Liver (tissue), 10 donors: ENCODE measurements at places on chromosomes 4 and X.

- no peak for DNase-seq
Observed at GRCh38 chr4:138645289-138645688, 370.3 kb upstream of the NOCT start.

DNA sequence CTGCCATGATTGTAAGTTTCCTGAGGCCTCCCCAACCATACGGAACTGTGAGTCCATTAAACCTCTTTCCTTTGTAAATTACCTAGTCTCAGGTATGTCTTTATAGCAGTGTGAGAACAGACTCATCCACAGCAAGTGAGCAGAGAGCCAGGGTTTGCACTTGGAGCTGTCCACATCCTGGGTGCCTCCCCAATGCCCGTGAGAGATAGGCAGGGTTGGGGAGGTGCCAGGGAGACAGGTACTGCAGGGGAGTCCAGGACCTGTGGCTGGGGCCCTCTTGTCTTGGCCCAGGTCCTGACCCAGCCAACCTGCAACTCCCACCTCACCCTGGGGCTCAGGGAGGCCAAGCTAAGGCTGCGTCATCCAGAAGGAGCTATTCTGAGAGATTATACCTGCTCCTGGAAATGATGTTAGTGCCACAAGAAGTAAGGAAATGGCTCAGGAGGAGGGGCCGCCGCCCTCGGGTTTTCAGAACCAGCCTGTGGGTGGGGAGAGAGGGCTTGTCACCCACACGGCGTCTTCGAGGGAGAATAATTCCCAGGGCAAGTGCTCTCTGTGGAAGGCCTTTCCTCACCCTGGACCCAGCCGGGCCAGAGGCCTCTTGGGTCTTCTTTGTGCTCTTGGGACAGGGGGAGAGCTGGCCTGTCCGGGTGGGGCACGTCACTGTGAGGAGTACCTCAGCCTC, 66.5 kb downstream of the ADRA2C start:
- DNase-seq, result no peak

DNA sequence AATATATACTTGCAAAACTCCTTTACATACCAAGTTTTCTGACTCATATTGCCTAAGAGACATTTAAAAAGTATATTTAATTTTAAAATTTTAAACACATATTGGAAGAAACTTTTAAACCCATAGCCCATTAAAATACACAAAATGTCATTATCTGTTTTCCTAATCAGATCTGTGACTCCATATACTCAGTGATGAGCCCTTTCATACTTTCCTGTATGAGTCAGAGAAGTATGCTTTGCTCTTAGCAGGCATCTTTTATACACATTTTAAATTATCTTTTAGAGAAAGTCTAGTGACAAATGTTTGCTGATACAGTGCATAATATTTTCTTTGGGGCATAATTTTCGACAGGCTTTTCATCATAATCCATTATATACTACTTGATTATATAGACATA, 26.4 kb downstream of the SPIN3 start:
- no peak for DNase-seq

DNA sequence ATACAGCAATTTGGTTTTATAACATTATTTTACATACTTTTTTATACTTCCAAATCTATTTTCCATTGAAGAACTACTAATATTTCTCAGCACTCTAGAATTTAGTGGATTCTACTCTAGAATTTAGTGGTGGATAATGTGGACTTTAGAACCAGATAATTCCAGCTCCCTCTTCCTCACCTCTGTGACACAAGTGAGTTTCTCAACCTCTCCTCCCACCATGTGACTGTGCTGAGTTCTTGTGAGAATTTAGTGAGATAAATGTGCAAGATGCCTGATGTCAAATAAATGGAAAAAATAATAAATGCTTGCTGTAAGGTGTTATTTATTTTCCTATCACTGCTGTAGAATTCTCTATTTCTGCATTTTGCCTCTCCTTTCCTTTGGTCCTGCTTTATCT, 107.3 kb downstream of the CPEB2 start:
- no peak for DNase-seq

DNA sequence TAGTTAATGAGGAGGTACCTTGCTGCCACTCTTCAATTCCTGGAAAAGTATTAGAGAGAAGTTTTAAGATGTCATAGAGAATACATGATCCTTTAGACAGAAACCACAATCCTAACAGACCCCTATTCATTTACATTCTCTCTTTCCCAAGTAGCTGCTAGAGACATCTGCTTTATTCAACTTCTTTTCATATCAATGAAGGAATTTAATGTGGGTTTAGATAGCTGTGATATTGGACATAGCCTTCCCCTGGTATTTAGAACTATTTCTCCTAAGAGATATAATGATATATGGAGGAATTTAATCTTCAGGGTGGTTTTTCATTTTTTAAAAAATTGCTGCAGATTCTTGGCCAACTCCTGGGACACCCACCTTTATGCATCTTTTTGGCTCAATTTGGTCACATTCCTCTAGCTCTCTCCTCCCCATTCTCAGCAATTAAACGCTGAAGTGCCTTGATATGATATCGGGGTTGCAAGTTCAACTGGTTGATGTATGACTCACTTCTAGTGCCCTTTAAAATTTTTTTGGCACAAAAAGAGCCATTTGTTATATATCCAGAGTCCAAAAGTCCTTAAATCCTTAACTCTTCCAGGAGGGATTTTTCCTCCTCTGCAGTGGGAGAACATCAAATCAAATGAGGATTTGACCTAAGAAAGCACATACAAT, 57.6 kb downstream of the DOCK11 start:
- DNase-seq, result no peak

GRCh38 chrX:10370976-10371375, 214.2 kb downstream of the CLCN4 start:
- DNase-seq, result no peak

GRCh38 chrX:2521092-2521926, 20.5 kb upstream of the DHRSX start:
- DNase-seq, result no peak

DNA sequence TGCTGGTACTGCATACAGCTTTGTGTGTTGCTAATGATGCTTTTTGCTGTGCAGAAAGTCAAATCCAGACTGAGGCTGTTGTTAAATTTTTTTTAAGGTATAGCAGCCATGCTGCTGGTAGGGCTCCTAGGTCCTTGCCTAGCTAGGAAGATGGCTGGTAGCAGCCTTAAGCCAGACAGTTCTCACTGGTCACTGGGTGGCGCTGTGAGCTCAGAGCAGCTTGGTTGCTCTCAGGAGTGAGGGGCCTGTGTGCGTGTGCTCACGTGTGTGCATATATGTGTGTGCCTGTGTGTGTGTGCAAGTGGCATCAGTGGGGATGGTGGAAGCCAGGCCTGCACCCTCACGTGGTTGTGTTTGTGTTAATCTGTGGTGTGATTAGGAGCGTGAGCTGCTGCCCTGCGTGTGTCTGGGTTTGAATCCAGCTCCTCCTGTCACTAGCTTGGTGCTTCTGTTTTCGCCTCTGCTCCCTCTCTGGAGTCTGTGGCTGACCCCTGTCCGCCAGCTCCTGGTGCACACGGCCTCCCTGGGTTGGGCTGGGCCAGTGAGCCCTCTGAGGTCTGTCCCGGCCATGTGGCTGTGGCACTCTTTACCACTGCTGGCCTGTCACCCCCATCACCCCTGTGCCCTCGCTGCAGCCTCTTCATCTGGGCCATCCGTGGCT, 46.1 kb downstream of the SORCS2 start:
- DNase-seq, result no peak
